ENCODE measurements at places on chromosomes 2 and 18.
A peak's percentile ranks its signal among the peaks of the same experiment; 100 is the strongest.

DNA sequence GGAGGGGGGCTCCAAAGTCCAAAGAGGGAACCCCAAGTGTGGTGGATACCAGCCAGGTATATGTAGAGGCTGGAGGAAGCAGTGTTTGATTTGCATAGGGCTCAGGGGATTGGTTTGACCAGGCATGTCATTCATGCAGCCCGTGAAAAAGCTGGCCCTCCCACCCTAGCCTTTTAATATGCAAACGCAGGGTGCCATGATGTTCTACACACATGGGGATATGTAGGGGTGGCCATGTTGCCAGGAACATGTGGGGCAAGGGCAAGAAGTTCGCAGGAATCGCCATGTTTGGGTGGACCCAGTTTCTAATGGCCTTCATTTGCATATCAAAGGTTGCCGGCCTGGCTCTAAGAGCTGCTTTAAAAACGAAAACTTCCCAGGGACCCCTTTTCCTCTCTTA is 33.6 kb downstream of the B3GNT7 start:
- DNase-seq, result no peak

DNA sequence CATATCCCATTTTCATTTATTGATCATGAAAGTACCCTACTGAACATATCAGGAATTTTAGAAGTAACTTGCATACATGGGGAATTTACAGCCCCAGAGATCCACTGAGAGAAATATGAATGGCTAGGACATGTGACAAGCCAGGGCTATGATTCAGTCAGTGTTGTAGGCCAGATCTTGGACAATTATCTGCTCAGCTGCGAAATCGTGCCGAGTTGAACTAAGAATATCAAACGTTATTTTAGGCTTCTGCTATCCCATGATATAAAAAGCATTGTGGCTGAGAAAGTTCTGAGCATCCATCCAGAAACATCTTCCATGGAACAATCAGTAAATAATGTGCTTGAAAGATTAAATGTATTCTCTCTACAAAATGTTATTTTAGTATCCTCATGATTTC is 85.7 kb upstream of the UNC80 start:
- no peak for DNase-seq

DNA sequence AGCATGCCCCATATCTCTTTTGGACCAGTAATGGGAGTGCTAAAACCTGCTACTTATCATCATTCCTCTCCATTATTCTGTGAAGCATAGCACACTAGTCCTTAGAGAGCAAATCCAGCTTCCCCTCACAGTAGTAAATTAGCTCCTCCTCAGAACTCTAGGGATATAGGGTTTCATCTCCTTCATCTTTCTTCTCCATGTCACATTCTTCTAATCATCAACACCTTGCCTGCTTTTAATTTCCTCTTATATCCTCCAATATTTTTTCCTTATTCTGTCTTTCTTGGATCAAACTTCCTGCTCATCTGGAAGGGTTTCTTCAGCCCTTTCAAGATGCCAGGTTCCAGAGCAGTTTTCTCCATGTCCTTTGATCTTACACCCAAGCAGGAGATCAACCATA is 321.4 kb upstream of the ACVR2A start:
- no peak for DNase-seq

- DNase-seq, result no peak
Measured at GRCh38 chr2:26016012-26016705, 17.7 kb upstream of the RAB10 start.

GRCh38 chr2:199339891-199340605 is 117.7 kb downstream of the SATB2 start:
- DNase-seq, result no peak

DNA sequence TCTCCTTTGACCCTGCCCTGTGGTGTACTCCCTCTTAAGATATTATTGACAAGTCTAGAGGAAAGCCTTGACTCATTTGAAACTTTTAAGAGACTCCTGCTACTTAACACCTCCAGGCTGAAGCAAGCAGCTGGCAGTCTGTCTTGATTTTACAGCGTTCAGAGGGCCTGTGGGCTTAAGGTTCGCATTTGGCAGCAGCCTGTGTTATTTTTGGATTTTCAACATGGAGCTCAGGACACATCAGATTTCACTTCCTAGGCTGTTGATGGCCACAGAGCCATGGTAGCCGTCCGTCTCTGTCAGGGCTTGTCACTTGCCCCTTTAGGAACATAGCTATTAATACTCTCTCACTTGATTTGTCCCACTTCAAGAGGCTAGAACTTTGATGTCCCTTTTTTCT is 73.6 kb downstream of the VWA3B start:
- no peak for DNase-seq

GRCh38 chr2:69020496-69021426 is 7.8 kb downstream of the ANTXR1 start:
- no peak for DNase-seq

DNA sequence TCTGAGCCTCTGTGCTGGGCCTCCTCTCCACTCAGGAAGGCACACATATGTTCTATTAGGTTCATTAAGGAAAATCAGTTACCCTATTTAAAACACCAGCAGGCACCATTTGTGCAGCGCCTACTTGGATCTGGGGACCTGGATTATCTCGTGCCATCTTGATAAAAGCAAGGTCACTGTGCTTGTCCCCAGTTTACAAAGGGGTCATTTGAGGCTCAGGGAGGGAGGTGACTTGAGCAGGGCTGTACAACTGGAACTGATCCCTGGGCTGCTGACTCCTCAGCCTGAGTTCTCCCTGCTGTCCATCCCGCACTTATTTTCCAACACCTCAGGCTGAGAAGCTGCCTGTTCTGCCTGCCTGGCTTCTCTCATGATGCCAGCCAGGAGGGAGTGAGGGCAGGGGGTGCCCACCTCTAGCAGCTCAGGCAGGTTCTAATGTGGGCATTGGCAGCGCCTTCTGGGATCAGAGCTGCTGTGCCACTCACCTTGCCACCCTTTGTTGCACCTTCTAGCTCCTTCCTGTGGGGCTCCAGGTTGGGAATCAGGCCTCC is 120.3 kb downstream of the GLI2 start:
- no peak for DNase-seq

DNA sequence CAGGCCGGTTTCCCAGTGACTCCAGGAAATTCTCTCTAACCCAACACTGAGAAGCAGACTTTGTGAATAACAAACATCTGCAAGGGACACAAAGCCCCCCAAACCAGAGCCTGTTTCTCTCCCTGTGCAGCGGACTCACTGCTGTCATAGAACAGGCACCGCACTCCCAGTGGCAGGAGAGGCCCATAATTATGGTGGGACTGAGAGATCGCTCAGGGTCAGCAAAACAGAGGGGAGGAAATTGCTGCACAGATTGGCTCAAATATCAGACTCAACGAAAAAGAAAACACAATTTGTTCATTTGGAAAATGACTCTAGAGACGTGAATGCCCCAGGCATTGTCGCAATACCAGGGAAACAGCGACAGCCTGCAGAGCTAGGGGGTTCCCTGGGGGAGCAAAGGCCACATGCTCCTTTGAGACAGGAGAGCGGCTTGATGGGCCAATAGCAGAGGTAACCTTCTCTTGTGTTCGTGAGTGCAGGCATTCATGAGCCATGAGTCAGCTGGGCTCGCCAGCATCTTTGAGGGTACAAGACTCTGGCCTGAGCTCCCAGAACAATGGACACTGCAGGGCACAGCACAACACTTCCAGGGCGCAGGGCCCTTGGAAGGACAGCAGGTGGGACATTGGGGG is 143.3 kb upstream of the KLHL29 start:
- no peak for DNase-seq

GRCh38 chr2:101559551-101559950 is 84.6 kb upstream of the RFX8 start:
- no peak for DNase-seq

- DNase-seq, result no peak
Measured at GRCh38 chr2:101371636-101372035, 15.7 kb downstream of the CREG2 start.

DNA sequence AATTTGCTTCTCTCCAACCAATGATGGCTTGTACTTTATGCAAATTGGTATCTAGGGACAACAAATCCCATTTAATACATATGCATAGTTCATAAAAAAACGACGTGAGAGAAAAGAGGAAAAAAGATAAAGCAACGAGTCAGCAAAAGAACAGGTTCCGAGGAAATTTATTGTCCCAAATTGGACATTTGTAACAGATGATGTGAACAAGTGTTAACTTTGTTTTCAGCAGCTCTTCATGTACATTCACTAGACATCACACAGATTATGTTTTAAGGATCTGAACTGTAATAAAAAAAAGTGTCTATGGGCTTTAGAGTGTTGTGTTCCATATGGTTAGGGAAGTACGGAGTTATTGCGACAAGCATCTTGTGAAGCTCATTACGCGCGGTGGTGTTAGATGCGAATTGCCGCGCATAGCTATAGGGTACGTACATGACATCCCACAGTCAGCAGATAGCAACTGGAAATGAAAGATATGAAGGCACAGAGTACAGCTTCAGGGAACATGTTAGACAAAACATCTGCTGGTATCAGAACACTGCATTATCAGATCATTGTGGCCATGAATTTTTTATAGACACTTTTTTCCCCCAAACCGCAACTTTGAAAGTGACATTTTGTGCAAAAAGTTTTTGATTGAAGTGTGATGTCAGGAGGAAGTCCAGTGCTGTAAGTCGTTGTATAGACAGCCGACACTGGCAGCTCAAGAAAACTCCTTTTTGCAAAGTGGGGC is 1073.1 kb upstream of the FANCL start:
- no peak for DNase-seq

GRCh38 chr2:208594642-208595385 is 188.2 kb downstream of the PTH2R start:
- no peak for DNase-seq

- no peak for DNase-seq
Measured at GRCh38 chr18:13039806-13040205, 48.6 kb downstream of the CEP192 start.

DNA sequence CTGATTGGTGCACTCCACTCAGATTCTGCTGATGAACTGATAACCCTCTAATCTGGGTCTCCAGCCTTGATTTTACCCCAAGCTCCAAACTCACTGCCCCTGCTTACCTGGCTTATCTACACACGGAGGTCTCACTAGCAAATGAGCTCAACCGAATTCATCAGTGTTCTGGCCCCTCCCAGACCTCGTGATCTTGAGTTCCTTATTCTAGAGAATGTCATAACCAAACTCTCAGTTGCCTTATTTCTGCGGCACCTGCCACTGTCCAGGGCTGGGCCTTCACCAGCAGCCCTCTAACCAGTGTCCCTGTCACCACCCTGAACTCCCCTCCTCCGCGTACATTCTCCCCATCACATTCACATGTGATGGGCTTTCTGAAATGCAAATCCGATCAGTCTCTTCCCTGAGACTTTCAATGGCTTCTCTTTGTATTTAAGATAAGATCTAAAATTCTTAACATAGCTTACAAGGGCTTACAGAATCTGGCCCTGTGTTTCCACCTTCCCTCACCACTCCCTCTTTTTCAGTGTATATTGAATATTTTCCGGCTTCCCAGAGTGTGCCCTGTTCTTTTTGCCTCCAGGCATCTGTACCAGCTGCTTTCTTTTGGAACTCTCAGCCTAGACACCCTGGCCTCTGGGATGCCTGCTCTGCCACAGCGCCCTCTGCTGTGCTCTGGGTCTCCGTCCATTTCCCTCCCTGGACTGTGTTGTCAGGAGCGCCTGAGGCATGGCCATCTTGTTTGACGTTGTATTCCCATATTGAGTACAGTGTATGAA is 31.1 kb downstream of the NAB1 start:
- DNase-seq, result peak; percentile 18

DNA sequence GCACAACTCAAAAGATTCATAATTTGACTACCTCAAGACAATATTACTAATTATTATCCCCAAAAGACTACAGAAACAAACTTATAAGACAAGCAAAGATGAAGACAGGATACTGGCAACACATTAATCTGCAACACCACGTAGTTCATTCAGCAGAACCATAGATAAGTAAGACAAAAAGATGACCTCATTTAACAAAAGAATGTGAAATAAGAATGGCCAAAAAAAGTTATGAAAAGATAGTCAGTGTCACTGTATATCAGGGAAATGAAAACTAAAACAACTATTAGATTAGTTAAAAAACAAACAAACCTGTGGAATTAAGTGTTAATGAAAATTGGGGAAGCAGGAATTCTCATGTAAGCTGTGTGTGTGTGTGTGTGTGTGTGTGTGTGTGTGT is 19.4 kb downstream of the PSMD14 start:
- no peak for DNase-seq

- DNase-seq, result no peak
Measured at GRCh38 chr2:173472112-173472511, 117.4 kb downstream of the CDCA7 start.

- DNase-seq, result no peak
Measured at GRCh38 chr2:20516291-20516645, 69.4 kb downstream of the RHOB start.

- DNase-seq, result no peak
Measured at GRCh38 chr2:55148269-55148668, 83.8 kb downstream of the CLHC1 start.

DNA sequence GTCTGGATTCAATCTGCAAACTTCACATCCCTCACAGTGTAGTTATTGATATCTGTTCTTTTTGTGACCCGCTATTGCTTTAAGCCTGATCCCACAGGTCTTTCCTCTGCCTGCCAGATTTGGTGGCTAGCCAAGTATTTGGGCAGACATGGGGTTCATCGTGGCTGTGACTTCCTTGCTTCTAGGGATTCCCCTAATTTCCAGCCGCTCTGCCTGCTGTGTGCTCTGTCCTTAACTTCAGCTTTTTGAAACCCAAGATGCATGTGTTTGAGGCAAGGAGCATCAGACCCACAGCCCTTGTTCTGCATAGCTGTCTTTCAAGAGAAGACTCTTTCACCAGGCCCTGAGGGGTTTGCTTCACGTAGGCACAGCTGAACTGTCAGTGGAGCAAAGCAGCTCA is 54.2 kb downstream of the NCAPH start:
- DNase-seq, result no peak

DNA sequence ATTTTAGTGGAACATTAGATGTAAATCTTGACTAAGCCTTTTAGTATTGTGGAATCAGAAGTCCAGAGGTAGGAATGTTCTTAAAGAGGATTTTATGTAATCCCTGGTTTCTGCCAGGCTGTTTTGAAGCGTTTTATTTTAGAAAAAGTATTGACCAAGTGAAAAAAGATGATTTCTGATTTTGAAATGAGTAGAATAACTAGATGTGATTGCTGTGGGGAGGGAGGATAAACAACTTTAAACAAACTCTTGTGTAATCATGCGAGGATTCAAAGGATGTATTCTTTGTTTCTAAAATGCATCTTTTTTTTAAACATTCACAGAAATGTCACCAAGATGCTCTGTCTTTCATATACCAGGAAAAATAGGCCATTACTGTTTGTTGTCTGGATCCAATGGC is 53.9 kb downstream of the PHLPP1 start:
- no peak for DNase-seq

GRCh38 chr2:47307066-47307465 is 95.9 kb upstream of the MSH2 start:
- no peak for DNase-seq

DNA sequence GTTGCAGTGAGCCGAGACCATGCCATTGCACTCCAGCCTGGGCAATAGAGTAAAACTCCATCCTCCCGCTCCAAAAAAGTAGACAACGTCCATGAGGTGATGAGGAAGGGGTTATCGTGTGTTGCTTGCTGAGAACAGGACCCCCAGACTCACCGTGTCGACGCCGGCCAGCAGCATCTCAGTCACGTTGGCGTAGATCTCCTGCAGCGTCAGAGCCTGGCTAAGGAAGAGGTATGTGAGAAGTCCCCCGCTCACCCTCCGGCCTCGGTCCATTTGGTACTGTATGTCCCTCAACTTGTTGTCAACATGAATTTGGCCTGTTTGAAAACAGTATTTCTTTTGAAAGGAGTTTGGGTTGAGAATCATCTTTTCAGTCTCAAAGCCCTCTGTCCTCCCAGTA is 20.9 kb downstream of the CYP27C1 start:
- DNase-seq, result no peak

GRCh38 chr2:68908392-68908970 is 37.3 kb upstream of the BMP10 start:
- peak; percentile 82 for DNase-seq

GRCh38 chr18:8657873-8658470 is 47.4 kb upstream of the MTCL1 start:
- DNase-seq, result no peak
